ENCODE measurements at places on chromosomes 11 and 22.

- peak; percentile 70 for DNase-seq
Measured at GRCh38 chr22:36065775-36066544, 37.3 kb upstream of the RBFOX2 start.

- no peak for DNase-seq
Measured at GRCh38 chr11:102306817-102307726, 10.2 kb upstream of the BIRC3 start.

GRCh38 chr11:122976734-122977469 lies 4.7 kb downstream of the BSX start:
- no peak for DNase-seq

DNA sequence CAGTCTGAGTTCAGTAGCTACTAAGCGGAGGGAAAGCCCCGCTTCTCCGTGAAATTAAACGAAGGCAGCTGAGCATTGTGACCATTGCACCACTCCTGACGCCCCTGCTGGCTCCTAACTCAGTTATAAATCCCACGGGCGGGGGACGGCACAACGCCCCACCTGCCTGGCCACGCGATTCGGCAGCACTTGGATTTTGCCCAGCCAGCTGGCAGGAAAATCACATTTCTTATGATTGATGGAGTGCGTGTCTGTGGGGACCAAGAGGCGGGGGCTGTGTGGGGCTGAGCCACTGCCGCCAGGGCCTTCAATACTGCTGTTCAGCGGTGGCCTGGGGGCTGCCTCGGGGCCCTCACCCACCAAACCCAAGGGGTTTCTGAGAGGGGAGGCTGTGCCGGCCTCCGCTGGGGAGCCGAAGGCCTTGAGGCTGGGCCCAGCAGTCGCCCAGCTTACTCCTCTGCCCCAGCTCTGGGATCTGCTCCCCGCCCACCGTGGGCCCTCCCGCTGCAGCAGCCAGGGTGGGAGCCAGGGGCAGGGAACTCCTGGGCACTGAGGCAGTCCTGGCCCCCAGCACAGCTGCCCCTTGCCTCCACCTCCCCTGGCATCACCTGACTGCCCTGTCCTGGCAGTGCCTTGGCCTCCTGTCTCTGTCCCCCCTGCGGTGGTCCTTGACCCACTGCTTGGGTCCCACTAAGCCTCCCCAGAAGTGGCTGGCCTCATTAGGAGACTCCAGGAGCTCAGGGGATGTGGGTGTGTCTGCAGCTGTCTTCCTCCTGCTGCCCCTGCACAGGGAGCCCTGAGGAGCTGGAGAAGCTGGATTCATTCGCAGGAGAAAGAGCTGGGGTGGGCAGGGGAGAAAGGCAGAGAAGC lies 30.7 kb downstream of the SHISAL1 start:
- DNase-seq: no peak

DNA sequence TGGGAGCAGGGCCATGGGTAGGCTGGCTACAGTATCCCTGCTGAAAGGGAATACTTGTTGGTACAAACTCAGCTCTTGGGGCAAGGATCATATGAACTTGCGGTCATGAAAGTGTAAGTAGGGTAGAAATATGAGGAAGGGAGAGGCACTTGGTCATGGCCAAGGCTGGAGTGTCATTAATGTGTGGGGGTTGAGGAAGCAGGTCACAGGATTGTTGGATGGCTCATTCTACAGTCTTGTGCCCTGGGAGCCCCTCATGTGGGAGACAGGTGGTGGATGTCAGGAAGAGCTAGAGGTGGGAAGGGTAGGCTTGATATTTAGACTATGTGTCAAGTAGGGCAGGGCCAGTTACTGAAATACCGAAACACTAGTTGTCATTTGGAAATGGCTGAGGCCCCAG lies 95.5 kb downstream of the RRM1 start:
- no peak for DNase-seq

GRCh38 chr11:123356539-123356938 lies 73.5 kb upstream of the GRAMD1B start:
- no peak for DNase-seq

DNA sequence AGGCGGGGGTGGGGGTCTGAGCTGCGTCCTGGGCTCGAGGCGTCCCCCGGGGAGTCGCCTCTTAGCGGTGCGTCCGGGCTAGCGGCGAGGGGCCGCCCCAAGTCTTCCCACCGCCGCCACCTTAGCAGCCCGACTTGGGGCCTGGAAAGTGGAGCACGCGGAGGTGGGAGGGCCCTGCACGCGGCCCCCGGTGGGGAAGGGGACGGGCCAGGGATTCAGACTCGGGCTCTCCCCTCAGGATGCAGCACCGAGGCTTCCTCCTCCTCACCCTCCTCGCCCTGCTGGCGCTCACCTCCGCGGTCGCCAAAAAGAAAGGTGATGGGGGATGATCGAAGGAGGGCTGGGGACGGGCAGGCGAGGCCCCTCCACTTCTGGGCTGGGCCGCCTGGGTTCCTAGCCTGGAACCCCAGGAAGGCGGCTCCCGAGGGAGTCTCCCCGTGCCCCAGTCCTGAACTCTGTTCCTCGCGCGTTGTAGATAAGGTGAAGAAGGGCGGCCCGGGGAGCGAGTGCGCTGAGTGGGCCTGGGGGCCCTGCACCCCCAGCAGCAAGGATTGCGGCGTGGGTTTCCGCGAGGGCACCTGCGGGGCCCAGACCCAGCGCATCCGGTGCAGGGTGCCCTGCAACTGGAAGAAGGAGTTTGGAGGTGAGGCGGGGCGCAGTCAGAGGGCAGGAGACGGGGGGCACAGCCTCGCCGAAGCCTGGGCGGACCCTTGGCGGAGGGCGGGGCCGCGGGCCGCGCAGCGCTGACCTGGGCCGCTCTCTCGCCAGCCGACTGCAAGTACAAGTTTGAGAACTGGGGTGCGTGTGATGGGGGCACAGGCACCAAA lies 563 bp downstream of the MDK start:
- no peak for DNase-seq

DNA sequence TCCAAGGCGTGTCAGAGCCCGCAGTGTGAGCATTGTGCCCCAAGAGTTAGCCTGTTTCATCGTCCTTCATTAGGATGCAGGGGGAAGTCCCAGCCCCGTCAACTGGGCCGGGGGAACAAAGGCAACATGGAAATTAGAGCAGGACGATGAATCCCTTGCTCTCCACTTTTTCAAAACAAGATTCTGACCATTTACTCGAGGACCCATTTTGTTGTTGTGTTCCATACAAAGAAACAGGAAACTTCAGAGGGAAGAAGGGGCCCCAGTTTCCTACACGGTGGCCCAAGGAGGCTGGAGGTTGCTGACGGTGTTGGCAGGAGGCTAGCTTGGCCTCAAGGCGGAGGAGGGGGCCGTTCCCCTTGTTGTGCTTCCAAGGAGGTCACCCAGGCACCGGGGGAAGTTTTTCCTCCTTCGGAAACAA lies 44.0 kb upstream of the SLC1A2 start:
- no peak for DNase-seq

- DNase-seq: no peak
Measured at GRCh38 chr11:35983981-35984380, 40.1 kb downstream of the LDLRAD3 start.

- DNase-seq: no peak
Measured at GRCh38 chr22:19886605-19887255, 32.1 kb upstream of the GNB1L start.

GRCh38 chr22:43955883-43956782 lies 891 bp downstream of the SAMM50 start:
- no peak for DNase-seq

DNA sequence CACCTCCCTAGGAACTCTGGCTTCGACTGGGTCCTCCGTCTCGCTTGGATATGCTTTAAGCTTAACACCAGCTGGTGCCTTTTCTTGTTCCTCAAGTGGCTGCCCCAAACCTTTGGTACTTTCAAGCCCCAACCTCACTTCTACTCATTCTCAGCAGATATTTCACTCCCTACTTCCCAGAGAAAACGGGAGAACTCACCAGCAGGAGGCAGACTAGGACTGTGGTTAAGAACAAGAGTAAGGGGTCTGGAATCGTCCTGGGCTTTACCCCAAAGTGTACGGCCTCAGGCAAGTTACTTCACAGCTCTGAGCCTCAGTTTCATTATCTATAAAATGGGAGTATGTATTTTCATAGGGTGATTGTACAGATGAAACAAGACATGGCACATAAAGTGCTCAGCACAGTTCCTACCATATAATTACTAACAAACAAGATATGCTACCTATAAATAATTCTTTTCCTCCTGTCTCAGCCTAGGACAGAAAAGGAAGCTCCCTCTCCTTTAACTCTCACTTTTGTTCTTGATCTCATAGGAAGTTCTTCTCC lies 37.8 kb downstream of the PAMR1 start:
- DNase-seq: no peak

DNA sequence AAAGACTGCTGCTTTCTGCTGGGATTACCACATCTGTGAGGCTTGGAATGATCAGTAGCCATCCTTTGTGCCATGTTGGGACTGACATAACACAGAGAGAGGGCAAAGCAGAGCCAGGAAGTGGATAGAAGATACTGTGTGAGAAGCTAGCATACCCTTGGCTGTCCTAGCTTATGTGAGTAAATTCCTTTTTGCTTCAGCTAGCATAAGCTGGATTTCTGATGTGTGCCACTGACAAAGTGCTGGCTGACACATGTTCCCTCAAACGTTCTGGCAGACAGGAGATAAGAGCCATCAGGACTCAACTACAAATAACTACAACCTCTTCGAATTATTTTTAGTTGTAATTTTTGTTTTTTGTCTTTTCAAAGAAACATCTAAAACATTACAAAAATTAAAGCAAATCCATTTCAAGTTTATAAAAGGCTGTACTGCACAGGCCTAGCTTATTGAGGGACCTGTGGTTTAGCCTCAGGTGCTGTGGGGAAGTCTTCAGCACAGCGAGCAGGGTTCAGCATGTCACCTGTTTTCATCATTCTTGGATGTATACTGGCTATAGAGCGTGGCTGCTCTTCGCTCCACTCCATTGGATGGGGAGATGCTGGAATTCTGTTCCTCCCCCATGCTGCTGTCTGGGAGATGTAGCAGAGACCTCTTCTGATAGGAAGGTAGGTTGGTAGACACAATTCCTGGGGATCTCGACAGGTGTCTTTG lies 120.9 kb downstream of the SWAP70 start:
- no peak for DNase-seq

GRCh38 chr22:24498824-24499223 lies 3.7 kb downstream of the UPB1 start:
- DNase-seq: no peak

DNA sequence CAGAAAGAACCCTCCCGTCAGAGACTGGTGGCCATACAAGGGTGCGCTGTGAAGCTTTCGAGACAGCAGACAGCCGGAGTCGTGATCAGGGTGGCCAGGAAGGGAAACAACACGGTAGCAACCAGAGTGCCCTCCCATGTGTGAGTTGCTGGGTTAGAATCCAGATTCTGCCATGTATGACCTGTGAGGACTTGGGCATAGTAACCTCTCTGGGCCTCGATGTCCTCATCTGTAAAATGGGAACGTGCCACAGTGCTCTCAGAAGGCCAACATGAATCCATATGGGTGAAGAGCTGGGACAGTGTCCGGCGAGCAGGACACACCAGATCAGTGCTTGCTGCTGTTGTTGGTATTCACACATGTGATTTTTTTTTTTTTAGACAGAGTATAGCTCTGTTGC lies 7.6 kb upstream of the FGF3 start:
- no peak for DNase-seq

DNA sequence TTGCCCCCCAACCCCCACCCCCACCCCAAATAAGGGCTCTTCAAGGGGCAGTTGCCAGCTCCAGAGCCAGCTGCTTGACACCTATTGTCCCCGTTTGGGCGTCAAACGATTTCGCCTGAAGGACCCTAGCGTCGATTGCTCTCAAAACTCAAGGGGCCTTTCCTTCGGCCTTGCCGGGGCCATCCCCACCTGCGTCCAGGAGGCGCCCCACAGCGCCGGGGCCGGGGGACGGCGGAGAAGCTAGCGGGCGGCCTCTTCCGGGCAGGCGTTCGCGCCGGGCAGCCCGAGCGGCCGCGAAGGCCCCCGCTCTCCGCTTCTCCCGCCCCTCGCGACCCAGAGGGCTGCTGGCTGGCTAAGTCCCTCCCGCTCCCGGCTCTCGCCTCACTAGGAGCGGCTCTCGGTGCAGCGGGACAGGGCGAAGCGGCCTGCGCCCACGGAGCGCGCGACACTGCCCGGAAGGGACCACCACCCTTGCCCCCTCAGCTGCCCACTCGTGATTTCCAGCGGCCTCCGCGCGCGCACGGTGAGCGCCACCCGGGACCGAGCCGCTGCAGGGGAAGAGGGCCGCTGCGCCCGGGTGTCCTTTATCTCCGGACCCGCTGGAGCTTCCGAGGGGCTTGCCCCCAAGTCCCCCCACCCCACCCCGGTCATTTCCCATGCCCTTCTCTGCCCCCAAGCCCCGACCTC lies at the start of gene CAPRIN1:
Gene CAPRIN1, plus strand, starts transcription at position 383 of the 687 bp plus-strand sequence. CDS start 690 bp downstream, outside the sequence.
- DNase-seq: no peak

DNA sequence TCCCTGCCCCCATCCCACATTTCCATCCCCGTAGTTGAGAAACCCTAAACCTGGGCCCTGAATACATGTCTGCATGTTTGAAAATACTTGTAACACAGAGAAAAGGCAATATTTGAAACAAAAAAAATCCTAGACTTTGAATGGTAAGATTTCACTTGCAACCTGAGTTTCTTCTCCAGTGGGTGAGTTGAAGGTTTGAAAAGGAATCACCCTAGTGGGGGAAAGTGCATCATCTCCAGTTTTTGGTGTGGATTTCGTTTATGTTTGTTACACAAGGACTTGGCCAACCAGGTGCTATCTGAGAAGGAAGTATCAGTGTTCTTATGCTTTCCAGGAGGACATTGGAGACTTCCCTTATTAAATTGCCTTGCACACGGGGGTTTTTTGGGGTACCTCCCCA lies 90.4 kb downstream of the ABTB2 start:
- DNase-seq: no peak

DNA sequence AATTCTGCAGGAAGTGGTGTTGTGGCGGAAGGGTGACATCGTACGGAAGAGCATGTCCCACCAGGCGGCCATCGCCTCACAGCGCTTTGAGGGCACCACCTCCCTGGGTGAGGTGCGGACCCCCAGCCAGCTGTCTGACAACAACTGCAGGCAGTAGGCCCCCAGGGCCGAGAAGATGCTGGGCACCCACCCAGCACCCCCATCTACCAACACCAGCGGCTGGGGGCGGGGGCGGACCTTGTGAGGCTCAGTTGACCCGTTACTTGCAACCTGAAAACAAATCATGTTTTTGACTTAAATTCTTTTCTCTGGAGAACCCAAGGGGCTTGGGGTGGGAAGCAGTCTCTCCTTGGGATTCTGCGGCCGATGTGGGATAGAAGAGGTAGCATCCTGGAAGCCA lies 7.7 kb downstream of the THYN1 start:
- DNase-seq: no peak

GRCh38 chr11:77438487-77438886 lies 35.4 kb downstream of the PAK1 start:
- DNase-seq: no peak

All from cortex of kidney (tissue), 1 donor.